ENCODE measurements at places on chromosomes 2 and 18.

DNA sequence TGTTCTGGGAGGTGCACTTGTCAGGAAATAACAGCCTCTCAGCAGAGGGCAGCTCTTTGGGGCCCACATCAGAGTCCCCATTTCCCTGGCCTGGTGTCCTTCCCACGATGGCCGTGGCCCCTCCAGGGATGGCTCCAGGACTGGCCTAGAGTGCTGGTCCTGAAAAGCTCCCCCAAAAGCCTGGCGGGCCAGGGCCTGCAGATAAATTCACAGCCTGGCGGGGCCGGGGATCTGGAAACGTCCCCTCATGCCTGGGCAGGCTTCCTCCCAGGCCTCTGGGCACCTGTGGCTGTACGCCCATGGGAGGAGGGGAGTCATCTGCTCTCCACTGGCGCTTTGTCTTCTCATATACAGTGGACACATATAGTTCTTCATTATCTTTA is 52.6 kb upstream of the HS6ST1 start:
- DNase-seq, result no peak

DNA sequence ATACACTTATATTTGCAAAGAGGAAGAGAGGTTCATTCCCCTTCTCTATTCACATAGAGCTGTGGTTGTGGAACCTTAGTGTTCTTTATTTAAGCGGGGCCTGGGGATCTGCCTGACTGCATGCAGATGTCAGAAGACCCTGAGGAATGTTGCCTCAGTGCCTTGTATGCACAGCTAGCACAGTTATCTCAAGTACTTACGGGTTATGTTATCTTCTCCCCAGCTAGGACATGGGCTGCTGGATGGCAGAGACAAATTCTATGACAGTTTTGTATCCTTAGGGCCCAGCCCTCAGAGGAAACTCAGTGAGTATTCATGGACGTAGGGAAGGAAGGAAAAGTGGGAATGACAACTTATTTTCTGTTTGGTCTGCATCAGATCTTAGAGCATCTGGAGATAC is 37.7 kb upstream of the RTN4 start:
- DNase-seq, result no peak

DNA sequence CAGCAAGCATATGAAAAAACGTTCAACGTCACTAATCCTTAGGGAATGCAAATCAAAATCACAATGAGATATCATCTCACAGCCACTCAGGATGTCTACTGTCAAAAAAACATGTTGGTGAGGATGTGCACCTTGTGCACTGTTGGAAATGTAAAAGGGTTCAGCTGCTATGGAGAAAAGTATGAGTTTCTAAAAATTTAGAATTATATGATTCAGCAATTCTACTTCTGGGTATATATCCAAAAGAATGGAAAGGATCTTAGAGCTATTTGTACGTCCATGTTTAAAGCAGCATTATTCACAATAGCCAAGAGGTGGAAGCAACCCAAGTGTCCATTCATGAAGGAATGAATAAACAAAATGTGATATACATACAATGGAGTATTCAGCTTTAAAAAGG is 50.0 kb downstream of the CFAP210 start:
- DNase-seq, result no peak

DNA sequence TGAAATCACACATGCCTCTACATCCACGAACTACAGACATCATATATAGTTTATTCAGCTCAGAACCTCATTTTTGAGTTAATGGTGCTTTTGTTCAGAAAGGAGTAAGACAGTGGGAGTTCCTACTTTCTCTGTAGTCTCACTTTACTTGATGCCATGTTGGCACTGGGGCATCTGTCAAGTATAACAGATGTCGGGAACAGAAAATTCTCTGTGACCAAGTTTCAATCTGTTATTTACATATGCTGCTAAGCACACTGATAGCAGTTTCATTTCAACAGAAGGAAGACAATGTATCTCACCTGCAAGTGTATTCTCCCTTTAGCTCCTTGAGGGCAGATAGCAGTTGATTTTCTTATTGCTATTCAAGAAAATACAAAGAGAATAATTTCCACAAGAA is 774.1 kb downstream of the METTL4 start:
- no peak for DNase-seq
